Breast epithelium (tissue), 4 donors: ENCODE measurements at places on chromosomes 1 and 21.

DNA sequence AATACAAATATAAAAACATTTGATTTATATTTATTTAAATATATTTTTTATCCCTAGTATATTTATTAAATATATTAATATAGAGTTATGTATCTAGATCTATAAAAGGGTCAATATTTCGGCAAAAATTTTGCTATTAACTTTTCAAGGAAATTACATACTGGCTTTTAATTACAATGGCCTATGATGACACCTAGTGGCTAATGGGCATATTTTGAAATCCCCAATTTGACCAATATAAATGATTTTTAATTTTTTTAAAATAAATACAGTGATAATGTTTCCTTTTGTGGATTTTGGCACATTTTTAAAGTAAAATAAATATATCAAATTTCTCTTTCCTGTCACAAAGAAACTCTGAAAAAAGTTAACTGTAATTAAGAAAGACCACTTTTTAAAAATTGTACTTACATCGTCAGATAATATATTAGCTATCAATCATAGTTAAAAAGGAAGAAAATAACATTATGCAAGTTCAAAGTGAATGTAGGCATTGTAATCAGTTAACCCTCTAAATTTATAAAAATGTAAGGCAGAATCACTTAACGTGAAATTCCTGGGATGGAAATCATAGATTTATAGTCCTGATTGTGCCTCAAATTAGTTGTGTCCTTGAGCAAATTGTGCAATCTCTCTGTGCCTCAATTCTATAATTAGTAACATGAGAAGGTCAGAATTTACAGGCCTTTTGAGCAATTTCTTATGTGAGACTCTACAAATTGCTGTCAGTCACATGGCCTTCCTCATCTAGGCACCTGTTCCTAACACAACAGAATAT, 25.6 kb upstream of the RGS13 start:
- no peak for DNase-seq

- no peak for DNase-seq
Measured at GRCh38 chr1:50111503-50111902, 2.8 kb downstream of the ELAVL4 start.

GRCh38 chr1:2540816-2541492, 10.9 kb upstream of the HES5 start:
- DNase-seq: no peak

GRCh38 chr1:166062421-166063070, 104.3 kb downstream of the FAM78B start:
- no peak for DNase-seq

DNA sequence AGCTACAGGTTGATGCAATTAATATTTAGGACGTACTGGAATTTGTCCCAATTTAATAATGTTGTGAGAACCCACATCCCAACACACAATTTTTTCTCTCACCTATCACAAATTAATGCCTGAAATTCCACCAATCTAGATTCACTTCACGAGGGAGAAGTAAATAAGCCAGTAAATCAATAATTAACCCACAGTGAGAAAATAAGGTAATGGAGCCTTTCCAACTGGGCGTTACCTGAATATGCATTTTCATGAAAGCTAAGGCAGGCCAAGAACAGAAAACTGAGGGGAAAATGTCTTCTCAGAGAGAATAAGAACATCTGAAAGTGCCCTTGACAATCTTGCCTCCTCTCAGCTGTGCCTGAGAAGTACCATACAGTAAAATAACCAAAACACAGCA, 240.8 kb upstream of the NR5A2 start:
- DNase-seq: no peak

DNA sequence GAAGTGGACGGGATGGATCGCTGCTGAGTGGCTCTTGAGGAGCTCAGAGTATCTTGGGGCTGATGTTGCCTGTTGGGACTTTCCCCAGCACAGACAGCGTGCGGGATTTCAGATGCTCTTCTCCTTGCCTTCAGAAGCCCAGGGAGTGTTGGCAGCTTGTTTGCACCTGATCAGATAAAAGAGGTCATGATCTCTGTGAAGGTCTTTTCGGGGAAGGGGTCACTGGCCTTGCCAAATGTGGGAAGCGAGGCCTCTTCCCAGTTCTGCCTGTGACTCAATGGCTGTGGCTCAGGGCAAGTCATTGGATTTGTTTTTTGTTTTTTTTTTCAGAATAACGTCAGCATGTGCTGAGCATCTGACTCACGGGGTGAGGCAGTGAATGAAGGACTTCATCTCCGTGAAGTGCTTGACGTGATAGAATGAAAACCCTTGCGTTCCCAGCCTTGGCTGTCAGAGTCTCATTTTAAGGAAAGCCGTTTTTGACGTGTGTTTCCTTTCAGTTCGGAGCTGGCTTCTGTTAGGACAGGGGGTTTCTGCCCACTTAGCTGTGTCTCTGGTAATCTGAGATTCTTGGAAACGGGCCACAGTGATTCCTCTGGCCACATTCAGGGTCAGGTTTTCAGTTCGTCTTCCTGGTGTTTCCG, 46.7 kb downstream of the GALNT2 start:
- DNase-seq: no peak

DNA sequence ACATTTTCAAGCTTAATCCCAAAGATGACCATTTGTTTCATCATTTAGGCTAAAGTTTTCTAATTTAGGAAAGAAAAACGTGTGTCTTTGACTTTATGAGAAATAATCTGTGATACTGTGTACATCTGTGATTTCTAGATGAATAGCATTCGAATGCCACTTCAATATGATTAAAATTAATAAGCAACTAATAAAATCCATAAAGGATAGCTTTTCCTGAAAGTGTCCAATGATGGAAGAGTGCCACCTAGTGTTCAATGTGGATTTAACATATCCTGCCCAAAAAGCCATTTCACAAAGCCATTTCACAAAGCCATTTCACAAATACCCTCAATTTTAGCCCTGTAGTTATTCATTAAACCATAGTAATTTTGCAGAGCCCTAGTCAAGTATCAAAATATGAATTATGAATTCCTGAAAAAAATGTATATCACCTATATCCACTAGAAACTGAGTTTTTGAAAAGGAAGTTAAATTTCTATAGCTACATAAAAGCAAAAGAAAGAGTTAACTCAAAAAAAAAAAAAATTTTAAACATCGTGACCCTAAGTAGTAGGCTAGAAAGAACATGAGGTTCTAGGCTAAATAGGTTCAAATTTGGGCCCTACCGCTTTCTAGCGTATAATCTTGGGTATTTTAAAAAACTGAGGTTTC, 19.1 kb downstream of the NME7 start:
- no peak for DNase-seq

GRCh38 chr1:17676387-17677060, 78.6 kb upstream of the ACTL8 start:
- DNase-seq: no peak

DNA sequence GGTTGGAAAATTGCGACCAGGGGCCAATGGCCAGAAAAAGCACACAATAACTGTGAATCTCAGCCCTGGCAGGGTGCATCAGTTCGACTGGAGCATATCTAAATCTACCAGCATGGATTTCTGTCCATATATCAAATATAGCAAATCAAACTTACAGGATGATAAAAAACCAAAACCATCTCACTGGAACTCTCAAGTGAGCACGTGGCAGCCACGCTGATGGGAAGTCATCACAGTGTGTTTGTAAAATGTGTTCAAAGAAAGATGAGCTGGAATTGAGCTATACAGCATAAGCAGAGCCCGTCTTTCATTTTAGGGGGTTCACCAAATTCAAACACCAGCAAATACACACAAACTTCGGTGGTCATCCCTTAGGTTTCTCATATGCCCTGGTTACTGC, 610.1 kb downstream of the AJAP1 start:
- no peak for DNase-seq

GRCh38 chr1:6505367-6506209, 14.1 kb upstream of the PLEKHG5 start:
- no peak for DNase-seq

DNA sequence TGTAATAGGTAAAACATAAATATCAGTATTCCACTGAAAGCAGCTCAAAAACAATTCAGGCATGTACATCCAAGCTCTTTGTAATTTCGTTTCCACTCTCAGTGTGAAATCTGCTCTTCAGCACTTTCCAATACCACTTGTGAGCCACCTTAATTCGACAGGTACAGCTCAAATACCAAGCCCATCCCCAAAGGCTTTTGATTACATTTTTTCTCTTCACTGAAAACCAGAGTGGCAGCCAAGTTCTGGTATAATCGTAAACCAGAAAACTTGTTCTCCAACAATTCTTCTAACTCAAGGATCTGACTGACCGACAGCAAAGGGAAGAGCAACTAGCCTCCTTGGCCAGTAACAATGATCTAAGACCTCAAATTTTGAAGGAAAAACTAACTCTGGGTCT, 36.8 kb downstream of the FBXO42 start:
- no peak for DNase-seq

- no peak for DNase-seq
Measured at GRCh38 chr1:215517441-215517891, 49.6 kb upstream of the KCTD3 start.

- no peak for DNase-seq
Measured at GRCh38 chr1:157597959-157598667, at the start of gene FCRL4. FCRL4 (minus strand) TSS chr1:157598085; CDS start chr1:157597944, 141 bp downstream.

GRCh38 chr21:26077521-26077920, 93.0 kb downstream of the APP start:
- no peak for DNase-seq

GRCh38 chr1:206903687-206904086, 6.4 kb downstream of the IL24 start:
- no peak for DNase-seq

DNA sequence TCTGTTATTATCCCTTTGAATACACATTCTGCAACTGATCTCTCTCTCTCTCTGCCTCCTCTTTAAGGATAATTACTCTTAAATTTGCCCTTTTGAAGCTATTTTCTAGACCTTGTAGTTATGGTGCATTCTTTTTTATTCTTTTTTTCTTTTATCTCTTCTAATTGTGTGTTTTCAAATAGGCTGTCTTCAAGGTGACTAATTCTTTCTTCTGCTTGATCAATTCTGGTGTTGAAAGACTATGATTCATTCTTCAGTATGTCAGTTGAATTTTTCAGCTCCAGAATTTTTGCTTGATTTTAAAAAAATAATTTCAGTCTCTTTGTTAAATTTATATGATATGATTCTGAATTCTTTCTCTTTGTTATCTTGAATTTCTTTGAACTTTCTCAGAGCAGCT, 95.6 kb upstream of the GPR52 start:
- no peak for DNase-seq

DNA sequence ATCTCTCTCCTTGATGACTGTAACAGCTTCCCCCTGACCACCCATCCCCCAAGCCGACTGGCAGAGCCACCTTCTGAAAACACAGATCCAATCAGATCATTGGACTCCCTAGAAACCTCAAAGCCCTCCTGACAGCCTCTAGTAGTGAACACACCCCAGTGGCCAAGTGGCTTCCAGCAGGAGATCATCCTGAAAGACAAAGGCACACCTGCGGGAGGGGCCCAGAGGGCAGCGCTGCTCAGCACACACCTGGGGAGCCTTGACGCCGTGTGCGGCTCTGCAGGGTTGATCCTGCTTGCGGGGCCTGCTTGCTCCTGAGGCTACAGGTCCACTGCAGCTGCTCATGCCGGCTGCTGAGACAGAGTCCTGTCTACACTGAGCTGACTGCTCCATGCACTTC, 41.5 kb downstream of the SLC66A1 start:
- no peak for DNase-seq

DNA sequence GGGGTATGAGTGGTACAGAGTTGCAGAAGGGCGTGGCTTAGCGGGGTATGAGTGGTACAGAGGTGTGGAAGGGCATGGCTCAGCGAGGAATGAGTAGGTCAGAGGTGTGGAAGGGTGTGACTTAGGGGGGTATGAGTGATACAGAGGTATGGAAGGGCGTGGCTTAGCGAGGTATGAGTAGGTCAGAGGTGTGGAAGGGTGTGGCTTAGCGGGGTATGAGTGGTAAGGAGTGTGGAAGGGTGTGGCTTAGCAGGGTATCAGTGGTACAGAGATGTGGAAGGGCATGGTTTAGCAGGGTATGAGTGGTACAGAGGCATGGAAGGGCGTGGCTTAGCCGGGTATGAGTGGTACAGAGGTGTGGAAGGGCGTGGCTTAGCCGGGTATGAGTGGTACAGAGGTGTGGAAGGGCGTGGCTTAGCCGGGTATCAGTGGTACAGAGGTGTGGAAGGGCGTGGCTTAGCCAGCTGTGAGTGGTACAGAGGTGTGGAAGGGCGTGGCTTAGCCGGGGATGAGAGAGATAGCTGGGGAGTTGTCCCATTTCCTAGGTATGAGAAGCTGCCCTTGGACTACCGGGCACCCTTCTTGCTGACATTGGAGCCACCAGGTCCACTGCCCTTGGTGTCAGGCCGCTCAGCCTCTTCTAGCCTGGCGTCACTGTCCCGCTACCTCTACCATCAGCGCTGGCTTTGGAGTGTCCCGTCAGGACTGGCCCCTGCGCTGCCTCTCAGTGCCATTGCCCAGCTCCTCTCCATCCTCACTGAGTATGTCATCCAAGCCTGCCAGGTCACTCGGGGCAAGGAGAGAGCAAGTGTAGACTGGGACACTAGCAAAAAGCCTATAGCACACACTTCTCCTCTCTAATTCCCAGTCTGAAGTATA, 29.8 kb downstream of the HYI start:
- no peak for DNase-seq

DNA sequence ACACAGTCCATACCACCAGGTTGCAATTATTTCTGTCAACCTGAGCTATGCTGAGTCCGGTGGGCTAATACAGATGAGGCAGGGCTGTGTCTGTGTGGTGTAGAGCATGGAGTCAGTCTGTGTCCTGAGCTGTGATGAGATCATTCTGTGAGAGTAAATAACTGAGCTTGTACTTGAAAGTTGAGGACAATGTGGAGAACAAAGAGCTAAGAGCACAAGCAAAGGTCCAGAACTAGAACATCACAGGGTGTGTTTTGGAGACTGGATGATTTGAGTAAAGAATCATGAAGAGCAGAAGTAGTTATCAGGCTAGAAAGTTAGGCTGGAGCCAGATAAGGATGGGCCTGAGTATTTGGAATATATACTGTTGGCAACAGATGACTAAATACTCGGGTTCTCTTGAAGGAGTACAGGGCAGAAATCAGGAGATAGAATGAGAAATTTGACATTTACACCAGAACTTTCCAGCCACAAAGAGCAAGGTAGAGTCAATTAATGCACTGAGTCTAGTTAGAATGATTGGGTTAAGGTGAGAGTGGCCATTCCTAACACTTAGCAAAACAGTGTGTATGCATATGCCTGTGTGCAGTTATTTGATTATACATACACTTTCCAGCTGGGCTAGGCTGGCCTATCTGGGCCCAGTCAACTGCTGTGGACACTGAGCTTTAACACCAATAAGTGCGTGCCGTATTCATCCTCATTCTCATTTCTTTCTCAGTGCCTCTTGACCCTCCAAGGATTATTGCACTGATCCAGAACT, 48.8 kb downstream of the LEPR start:
- no peak for DNase-seq

DNA sequence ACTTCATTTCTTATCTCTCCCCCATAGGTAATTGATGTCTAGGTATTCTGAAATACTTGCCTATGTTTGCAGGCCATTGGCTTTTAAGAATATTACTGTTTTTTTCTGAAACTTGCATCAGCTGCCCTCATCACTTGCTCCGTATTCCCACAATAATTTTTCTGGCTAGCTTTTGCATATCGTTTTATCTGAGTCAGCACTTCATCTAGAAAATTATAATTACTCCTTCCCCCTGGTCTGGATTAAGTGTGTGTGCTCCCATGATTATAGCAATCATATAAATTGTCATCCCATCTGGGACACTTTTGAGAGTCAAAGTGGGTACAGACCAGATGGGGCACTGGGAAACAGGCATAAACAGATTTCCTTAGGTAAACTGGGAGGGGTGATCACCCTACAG, 583.2 kb upstream of the B3GALT2 start:
- no peak for DNase-seq

GRCh38 chr1:206663832-206664652, 20.7 kb upstream of the MAPKAPK2 start:
- no peak for DNase-seq

GRCh38 chr1:66351913-66352312, 182.0 kb upstream of the SGIP1 start:
- DNase-seq: no peak
